ENCODE measurements at places on chromosomes 16 and 17.

DNA sequence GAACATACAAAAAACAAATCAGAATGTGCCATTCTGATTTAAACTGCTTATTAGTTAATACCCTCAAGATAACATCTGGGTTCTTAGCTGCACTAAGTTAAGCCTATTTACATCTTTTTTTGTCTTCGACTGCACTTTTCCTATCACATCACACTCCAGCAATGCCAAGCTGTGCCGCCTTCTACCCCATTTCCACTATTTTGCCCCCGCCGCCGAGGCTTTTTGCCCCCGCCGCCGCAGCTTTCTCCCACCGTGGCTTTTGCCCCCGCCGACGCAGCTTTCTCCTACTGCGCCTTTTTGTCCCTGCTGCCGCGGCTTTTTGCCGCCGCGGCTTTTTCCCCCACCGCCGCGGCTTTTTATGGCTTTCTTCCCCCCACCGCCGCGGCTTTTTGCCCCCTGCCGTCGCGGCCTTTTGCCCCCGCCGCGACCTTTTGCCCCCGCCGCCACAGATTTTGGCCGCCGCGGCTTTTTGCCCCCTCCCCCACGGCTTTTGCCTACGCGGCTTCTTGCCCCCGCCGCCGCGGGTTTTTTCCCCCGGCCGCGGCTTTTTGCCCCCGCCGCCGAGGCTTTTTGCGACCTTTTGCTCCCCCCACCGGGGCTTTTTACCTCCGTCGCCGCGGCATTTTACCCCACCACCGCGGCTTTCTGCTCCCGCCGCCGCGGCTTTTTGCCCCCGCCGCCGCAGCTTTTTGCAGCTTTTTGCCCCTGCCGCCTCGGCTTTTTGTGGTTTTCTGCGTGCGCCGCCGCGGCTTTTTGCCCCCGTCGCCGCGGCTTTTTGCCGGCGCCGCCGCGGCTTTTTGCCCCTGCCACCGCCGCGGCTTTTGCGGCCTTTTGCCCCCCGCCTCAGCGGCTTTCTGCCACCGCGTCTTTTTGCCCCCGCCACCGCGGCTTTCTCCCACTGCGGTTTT lies 331.4 kb upstream of the WSB1 start:
- H3K27ac ChIP-seq = no peak overlapping the region
- peaks cover 13% of the 10 kb centered on the region for H3K27me3 ChIP-seq
- no peak for DNase-seq
- H3K4me1 ChIP-seq = no peaks in the 10 kb centered on the region
- no peaks in the 10 kb centered on the region for H3K36me3 ChIP-seq
- no peak overlapping the region for H3K4me3 ChIP-seq

DNA sequence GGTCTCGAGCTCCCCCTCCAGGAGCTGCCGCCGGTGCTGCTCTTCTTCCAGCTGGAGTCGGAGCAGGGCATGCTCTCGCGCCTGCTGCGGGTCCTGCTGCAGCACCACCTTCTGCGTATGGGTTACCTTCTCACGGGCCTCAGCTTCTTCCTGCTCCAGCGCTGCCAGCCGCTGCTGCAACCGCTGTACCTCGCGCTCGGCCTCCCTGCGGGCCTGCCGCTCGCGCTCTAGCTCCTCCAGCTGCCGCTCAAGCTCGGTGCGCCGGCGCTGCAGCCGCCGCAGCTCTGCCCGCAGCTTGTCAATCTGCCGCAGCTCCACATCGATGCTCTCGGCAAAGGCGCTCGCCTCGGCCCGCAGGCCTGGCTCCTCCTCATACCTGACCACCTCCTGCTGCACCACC lies 36.9 kb downstream of the UBN1 start:
- no peak overlapping the region for H3K27ac ChIP-seq
- peaks cover 82% of the 10 kb centered on the region for H3K36me3 ChIP-seq
- no peak for DNase-seq
- no peak overlapping the region for H3K4me3 ChIP-seq

GRCh38 chr17:83032781-83033180 lies 46.6 kb upstream of the METRNL start:
- H3K27ac ChIP-seq = no peak overlapping the region
- no peak for DNase-seq
- H3K4me3 ChIP-seq = no peak overlapping the region
- H3K4me1 ChIP-seq = no peaks in the 10 kb centered on the region
- H3K36me3 ChIP-seq = no peaks in the 10 kb centered on the region

DNA sequence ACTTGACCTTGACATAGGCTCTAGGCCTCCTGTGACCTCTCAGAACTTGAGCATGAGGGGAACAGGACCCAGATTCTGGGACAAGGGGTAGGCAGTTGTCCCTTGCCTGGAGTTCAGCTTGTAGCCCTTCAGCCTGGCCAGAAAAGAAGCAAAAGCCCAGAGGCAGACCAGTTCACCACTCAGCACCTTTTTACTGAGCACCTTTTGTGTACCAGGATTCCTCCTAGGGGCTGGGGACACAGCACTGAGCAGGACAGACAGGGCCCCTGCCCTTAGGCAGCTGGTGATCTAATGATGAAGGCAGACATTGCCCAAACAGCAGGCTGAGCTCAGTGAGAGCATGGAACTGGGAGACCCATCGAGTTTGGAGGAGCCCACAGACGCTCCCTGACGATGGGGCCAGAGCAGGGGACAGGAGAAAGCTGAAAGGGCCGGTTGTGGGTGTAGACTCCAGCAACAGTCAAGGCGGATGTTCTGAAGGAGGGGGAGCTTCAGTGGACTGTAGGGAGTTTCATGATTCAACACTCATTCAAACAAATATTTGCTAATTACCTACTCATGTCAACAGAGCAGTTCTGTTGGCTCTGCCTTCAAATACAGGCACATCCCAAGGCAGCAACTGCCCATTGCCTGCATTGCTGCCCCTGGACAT lies 32.0 kb downstream of the SBK1 start:
- H3K4me1 ChIP-seq = no peaks in the 10 kb centered on the region
- DNase-seq = no peak
